Heart left ventricle (tissue), 16 donors: ENCODE measurements at places on chromosomes 12 and 14. TPM values are rescaled to one million over a fixed set of nuclear protein-coding genes. Genes with fewer than 3 reads are reported as not detected.

CIROP gene
- not detected for total RNA-seq

DNA sequence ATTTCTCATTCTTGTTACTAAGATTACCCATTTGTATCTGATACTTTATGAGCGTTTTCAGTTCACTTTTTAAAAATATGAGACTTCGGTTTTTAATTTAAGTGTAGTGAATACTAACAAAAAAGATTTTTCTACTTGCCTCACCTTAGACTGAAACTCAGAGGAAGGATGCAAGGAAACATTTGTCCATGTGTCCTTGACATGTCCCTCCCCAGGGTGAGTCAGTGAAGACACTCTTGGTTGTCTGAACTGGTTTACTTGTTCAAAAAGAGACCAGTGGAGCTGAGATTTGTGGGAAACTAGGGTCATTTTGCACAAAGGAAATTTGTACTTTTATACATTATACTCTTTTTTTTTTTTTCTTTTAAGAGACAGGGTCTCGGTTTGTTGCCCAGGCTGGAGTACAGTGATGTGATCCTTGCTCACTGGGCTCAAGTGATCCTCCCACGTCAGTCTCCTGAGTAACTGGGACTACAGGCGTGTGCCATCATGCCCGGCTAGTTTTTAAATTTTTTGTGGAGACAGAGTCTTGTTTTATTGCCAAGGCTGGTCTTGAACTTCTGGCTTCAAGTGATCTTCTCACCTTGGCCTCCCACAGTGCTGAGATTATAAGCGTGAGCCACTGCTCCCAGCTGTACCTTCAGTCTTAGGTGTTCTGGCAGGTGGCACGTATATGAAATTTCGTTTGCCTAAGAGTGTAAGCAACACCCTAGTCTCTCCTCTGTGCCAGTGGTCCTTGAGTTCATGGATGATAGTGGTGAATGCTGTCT, 56.7 kb downstream of the PPFIBP1 start:
- no peak overlapping the region for H3K4me3 ChIP-seq
- H3K36me3 ChIP-seq = no peaks in the 10 kb centered on the region
- no peak for DNase-seq
- no peaks in the 10 kb centered on the region for H3K27me3 ChIP-seq
- H3K27ac ChIP-seq = no peak overlapping the region

DNA sequence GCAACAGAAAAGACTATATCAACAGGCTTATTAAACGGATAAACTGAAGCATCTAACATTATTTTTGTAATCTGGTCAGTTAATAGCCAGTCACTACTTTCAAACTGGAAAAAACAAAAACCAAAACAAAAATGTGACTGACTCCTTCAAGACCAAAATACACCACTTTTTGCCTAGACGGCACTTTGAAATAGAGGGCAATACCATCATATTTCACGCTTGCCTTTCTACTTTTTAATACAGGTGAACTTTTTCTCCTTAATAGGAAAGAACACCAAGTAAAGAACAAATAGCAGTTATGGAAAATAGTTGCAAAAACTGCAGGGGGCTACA, 550 bp upstream of the NUP107 start:
- no peak for DNase-seq
- H3K36me3 ChIP-seq = peaks cover 6% of the 10 kb centered on the region
- peak overlapping the region; percentile 43 for H3K27ac ChIP-seq
- H3K4me3 ChIP-seq = peak overlapping the region; percentile 85
- H3K27me3 ChIP-seq = no peaks in the 10 kb centered on the region

DNA sequence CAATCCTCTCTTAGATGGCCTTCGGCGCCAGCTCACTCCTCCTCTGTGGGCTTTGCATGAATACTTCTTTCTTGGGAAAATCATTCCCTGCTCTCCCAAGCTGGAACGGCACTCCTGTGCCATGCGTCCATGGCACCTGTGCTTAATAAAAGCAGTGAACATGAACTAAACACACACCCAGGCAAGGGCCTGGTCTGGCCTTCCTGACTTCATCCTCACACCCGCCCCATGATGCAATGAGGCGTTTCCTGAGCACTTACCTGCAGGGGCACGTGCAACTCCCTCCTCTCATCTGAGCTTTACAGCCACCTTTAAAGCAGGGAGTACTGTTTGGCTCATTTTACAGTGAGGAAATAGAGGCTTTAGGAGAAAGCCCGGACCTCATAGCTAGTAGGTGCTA, 219.8 kb downstream of the SLC41A2 start:
- no peak overlapping the region for H3K4me3 ChIP-seq
- H3K36me3 ChIP-seq = no peaks in the 10 kb centered on the region
- H3K27me3 ChIP-seq = no peaks in the 10 kb centered on the region
- H3K27ac ChIP-seq = no peak overlapping the region

DNA sequence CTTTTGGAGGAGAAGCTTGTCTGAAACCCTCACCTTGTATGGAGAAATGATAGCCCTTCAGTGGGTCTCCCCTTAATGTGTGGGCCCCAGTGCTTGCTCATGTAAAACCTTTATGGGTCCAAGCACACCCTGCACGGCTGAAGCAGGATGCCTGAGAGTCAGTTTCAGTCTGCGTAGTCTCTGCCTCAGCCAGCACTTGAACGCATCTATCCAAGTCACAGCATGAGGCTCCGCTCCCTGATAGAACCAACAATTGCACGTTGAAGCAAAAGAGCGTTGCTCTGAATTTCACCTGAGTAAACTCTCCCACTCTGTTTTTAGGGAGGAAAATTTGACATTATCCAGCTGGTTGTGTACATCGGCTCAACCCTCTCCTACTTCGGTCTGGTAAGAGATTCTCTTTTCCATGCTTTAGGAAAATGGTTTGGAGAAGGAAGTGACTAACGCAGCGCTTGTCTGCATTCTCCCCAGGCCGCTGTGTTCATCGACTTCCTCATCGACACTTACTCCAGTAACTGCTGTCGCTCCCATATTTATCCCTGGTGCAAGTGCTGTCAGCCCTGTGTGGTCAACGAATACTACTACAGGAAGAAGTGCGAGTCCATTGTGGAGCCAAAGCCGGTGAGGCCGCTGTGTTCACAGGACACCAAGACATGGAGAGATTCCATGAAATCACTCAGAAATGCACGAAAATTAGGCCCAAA, 33.0 kb upstream of the P2RX4 start:
- no peaks in the 10 kb centered on the region for H3K27me3 ChIP-seq
- no peaks in the 10 kb centered on the region for H3K4me1 ChIP-seq
- no peaks in the 10 kb centered on the region for H3K36me3 ChIP-seq
- H3K4me3 ChIP-seq = no peak overlapping the region
- DNase-seq = no peak
- no peak overlapping the region for H3K27ac ChIP-seq
